ENCODE measurements at places on chromosomes 6 and 20.

GRCh38 chr20:50478162-50478990, 31.8 kb upstream of the PTPN1 start:
- DNase-seq = peak; percentile 85

GRCh38 chr20:32045999-32046398, 6.0 kb upstream of the HCK start:
- no peak for DNase-seq

- DNase-seq = peak; percentile 45
Measured at GRCh38 chr20:35311409-35311808, 19.2 kb upstream of the FAM83C start.

DNA sequence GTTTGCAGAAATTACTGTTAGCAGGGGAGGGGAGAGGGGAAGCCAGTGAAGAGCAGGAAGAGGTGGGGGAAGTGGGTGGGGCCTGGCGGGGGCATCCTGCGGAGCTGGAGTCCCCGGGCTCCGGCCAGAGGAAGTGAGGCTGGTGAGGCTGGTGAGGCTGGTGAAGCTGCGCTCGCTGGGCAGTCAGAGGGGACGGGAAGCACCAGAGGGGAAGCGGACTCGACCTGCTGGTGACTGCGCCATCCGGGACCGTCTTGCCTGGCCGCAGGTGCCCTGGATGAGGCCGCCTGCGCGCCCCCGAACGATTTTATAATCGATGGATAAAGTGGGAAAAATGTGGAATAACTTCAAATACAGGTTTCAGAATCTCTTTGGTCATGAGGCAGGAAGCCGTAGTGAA, 635.3 kb upstream of the MARCKS start:
- DNase-seq = no peak

- peak; percentile 30 for DNase-seq
Measured at GRCh38 chr6:88167352-88167937, 1.3 kb upstream of the CNR1 start.

- peak; percentile 69 for DNase-seq
Measured at GRCh38 chr20:39825950-39826349, 863.1 kb downstream of the MAFB start.

GRCh38 chr20:23047001-23047737, 2.3 kb downstream of the THBD start:
- DNase-seq = no peak

DNA sequence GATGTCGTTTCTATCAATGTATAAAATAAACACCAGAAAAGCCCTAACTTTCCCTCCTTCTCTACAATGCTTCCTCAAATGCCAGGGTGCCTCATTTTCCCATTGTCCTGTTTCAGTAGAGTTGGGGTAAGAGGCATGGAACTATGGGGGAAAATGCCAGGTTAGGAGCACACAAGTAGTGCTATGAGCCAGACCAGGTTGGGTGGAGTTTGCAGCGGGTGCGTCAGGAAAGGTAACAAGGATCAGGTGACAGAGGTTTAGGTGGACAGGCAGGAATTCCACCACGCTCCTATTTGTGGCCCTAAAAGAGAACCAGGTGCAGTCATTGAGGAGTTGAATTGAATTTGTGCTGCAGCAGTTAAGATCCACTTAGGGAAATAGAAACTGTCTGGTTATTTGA, 36.5 kb downstream of the SYTL3 start:
- no peak for DNase-seq

DNA sequence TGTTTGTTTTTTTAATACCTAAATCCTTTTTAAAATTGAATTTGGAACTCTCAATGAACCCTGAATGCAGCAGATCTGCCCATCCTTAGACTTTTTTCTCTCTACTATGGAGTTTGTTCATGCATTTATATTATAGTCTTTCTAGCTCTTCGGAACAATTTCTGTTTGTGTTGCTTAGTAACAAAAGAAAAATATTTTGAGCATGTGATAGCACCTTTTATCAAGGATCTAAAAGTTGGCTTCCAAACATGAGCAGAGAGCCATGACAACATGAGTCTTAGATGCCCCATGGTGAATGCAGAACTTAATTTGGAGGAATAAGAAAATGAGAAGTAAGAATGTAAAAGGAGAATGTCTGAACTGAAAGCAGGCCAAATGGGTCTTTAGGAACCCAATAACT, 133.7 kb downstream of the EDN1 start:
- DNase-seq = no peak

DNA sequence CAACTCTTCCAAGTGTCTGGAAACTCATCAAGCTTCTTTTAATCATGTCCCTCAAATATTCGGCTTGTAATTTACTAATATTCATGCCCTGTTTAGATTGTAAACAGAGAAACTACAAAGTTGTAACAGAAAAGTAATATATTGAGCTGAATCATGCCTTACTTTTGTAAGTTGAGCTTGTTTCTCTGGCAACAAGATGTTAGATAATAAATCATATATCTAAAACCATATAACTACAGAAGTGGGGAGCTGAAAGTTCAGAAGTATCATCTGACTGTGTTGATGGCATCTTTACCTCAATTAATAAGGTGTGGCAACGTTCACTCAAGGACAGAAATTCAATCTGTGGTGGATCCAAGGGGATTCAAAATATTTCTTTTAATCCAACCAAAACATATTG, 263.9 kb downstream of the PLCB1 start:
- DNase-seq = no peak

GRCh38 chr6:162882801-162883481, 155.2 kb downstream of the PACRG start:
- no peak for DNase-seq

GRCh38 chr6:109743739-109744138, 52.6 kb downstream of the FIG4 start:
- DNase-seq = no peak

DNA sequence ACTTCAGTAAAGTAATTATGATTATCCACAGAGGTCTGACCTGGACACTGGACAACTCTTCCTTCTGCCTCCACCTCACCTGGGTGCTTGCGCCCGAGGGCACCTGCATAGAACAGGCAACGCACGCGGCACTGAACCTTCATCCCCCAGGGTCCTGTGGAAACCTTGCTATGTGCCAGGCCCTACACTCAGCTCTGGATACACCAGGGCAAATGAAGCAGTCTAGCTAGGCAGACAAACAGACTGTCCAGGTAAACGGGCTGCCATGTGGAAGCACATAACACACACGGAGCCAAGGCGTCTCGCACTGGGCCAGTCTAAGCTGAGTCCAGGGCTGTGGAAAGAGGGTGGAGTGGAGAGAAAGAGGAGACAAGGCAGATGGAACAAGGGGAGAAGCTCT, 109.3 kb upstream of the AFDN start:
- DNase-seq = no peak

- no peak for DNase-seq
Measured at GRCh38 chr6:107600121-107600520, 110.2 kb downstream of the SOBP start.

DNA sequence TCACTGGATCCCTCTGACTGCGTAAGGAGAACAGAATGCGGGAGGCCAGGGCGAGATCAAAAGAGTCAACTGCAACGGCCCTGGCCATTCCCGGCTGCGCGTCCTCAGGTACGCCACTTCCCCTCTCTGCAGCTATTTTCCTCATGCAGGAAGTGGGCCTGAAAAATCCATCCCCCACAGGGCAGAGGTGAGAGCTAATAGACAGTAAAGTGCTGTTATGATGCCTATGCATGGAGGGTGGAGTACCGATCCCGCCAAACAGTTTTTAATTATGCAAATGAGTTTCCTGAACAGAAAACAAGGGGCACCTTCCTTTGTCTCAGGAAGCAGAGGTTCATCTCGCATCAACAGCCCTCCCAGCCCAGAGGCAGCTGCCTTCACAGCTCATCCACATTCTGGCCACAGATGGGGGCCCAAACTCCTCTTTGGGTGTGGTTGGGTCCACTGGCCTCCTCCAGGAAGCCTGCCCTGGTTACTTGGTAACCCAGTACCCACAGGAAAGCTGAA, 9.3 kb downstream of the PREX1 start:
- peak; percentile 83 for DNase-seq

DNA sequence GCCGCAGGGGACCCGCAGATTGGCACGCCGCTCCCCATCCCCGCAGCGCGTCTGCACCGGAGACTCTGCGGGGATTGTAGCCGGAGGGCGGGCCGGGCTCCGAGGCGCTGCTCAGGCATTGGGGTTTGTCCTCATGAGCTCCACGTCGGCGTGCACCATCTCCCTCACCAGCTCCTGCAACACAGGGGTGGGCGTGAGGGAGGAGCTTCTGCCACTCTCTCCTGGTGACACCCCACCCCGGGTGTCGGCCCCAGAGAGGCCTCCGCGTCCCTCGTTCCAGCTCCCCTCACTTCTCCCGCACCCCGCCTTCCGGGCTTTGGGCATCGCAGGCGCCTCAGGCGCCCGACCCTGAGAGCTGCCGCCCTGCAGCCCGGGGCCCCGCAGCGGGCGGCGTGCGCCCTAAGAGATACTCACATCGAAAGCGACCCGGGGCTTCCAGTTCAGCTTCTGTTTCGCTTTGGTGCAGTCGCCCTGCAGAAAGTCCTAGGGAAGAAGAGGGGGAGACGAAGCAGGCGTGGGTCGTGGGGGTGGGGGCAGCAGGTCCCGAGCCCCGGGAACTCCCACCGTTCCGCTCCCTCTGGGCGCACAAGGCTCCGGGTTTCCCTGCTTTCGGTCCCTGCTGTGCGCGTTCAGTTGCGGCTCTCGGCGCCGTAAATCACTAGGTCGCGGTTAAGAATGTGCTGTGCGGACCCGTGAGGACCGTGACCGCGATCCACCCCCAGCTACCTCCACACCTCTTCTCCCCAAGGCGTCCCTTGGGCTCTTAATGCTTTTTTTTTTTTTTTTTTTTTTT, 14.5 kb downstream of the FOXC1 start:
- DNase-seq = peak; percentile 59

DNA sequence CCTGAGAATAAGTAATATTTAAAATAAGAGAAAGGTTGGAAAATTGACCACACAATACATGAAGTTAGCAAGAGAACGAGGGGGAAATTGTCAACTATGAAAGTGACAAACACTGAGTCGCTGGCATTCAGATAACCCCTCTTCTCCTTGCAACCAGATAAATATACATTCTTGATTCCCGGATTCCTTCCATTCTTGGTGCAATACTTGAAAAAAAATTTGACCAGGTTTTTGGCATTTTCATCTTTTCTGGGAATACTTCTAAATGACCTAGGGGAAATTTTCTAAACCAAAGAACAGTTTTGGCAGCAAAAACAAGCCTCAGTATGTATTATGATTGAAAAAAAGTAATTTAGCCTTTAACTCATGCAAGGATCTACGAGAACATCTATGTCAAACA, 164.0 kb downstream of the PDE7B start:
- DNase-seq = no peak

DNA sequence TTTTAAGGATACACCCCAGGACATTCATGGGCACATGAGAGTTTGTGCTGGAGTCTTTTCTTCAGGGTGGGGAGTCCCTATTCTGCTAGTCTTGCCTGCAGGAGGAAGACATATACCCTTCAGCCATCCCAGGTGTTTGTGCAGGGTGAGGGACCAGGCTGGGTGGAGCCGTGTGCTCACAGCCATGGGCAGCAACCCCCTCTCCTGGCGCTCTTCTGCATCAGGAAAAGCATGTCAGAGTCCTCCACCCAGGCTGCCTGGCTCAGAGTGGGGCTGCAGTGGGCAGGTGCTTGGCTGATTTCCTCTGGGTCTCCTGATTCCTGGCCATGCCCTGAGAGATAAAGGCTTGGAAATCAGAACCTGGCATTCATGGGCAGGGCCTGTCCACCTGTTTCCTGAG, 22.7 kb upstream of the MLN start:
- no peak for DNase-seq

GRCh38 chr6:141359953-141360352, 772.8 kb upstream of the GJE1 start:
- DNase-seq = no peak

DNA sequence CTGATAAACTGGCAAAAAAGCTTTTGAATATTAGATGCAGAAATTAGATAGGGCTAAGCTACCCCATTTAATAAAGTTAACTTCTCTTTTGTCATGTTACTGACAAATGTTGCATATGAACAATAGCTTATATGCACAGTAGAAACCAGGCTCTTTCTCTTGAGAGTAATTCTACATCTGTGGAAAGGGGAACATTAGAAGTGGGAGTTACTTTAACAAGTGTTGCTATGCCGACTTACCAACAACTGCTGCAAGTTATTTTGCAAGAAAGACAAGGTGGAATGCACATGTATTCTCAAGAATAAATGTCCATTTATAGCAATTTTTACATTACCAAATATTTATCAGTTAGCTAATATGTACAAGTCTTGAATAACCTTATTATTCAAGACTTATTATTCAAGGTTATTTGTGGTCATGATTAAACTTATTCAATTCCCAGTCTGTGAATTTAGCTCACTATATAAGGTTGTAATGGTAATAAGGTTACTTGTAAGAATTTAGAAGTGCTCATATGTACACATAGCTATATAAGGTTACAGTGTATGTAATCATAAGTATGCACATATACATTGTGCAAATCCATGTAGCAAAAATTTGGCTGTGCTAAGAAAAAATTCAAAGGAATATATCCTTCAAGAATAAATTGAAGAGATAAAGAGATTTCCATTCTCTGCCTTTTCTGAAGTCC, 38.3 kb downstream of the ADGRG6 start:
- no peak for DNase-seq

GRCh38 chr6:105611606-105612005, 208.7 kb upstream of the PREP start:
- no peak for DNase-seq

DNA sequence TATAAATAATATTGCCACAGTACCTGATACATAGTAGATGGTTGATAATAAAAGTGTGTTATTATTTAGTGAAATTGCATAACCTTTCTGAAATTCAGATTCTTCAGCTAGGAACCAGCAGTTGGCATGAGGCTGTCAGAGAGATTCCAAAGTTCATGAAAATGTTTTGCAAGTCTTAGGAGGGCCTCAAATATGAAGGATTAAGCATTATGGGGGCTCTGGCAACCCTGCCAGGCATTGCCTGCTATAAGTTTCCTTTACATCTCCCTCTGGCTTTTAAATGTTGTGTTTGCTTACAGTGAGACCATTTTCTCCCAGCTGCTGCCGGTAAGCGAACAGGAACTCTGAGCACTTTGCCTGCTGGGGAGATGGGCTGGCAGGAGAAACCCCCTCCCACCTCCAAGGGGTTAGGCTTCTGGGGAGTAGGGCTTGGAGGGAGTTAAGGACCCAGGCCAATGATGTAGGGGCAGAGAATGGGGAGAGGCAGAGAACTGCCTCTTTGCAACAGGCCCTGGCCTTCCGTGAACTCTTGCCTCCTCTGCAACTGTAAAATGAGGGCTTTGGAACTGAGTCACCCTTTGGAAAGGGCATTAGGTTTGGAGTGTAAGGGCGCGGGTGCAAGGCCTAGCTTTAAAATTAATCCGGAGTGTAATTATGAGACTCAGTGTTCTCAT, 33.2 kb upstream of the KIF3B start:
- DNase-seq = no peak

- peak; percentile 57 for DNase-seq
Measured at GRCh38 chr20:1185790-1186334, 1.1 kb upstream of the TMEM74B start.

DNA sequence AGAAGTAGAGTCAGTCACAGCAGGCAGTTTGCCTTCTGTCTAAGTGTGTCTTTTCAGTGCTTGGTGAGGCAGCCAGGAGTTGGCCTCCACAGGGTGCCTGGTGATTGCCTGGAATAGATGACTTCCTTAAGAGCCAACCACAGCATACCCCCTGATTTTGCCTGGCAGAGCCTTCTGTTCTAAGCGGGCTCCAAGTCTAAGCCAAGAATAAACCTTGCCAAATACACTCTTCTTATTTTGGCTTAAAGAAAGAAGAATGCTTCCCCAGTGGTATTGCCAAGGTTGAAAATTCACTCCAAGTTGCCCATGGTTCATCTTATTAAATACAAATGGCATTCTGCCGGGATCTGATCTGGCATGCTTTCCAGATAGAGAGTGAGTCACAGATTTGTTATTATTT, 1424.8 kb upstream of the EYS start:
- no peak for DNase-seq

Data from GM12865 (cell line).